ENCODE measurements at places on chromosomes 5 and 9.

- DNase-seq, result no peak
These were observed 197.4 kb upstream of the MAP3K1 start for GRCh38 chr5:56617998-56618397.

- no peak for DNase-seq
These were observed 86.0 kb downstream of the ANKRD33B start for GRCh38 chr5:10649666-10650380.

DNA sequence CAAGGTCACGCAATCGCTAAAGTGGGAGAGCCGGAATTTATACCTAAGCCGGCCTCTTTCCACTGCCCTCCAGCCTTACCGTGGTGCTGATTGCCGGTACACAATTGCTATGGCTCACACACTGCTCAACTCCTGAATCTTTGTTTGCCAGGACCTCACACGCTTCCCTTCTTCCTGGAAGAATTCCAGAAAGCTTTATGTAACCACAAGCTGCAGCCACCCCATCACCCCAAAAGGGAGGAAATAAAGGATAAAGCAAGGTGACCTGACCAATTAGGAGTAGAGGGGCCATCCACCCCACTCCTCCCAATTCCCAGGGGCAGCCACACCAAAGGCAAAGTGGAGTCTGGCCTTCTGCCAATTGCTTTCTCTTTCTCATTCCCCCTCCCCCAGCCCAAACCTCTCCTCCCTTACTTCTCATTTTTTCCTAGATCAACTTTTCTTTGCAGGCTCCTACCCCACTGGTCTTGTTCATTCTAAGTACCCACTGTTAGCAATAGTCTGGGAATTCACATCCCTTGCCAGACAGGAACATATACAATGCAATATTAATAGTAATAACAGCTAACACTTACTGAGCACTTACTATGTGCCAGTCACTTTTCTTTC, 18.0 kb upstream of the CDC23 start:
- DNase-seq, result no peak

GRCh38 chr5:74736759-74737158, 30.2 kb downstream of the GFM2 start:
- DNase-seq, result no peak

- no peak for DNase-seq
These were observed 19.9 kb downstream of the POU5F2 start for GRCh38 chr5:93721511-93721910.

GRCh38 chr5:169581580-169582227, 1.9 kb upstream of the SPDL1 start:
- peak; percentile 13 for DNase-seq

GRCh38 chr5:157188270-157188669, 7.6 kb downstream of the ITK start:
- no peak for DNase-seq

- DNase-seq, result no peak
These were observed 1.5 kb downstream of the CSF2 start for GRCh38 chr5:132074772-132075718.

DNA sequence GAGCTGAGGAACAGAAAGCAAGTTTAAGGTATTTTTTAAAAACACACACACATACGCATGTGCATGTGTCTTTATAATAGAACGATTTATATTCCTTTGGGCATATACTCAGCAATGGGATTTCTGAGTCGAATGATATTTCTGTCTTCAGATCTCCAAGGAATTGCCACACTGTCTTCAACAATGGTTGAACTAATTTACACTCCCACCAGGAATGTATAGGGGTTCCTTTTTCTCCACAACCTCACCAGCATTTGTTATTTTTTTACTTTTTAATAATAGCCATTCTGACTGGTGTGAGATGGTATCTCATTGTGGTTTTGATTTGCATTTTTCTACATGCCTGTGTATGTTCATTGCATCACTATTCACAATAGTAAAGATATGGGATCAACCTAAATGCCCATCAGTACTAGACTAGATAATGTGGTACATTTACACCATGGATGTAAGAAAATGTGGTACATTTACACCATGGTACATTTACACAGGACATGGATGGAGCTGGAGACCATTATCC, 60.3 kb upstream of the MAP3K1 start:
- no peak for DNase-seq

DNA sequence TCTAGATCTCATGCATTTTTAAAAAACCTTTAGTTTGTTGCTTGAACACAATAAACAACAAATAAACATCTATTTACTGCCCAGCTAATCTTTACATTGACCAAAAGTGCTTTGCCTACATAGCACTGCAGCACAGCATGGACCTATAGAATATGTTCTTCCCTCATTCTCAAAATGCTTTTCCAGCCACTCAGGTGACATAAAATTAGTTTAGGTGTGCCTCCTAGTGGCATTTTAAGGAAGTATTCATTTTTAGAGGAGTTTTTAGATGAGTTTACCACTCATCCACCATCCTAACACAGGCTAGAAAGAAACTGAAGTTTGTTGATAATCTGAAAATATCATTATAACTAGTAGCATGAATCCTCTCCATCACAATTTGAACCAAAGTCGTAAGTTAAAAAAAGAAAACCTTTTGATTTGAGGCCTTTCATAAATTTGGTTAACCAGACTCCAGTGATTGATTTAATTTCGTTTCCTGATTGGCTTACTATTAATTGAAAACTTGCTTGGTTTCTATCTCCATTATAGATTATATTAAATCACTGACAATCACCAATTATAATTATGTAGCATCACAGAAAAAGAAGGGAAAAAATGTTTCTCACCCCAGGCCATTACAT, 12.6 kb downstream of the PLGRKT start:
- DNase-seq, result peak; percentile 23

DNA sequence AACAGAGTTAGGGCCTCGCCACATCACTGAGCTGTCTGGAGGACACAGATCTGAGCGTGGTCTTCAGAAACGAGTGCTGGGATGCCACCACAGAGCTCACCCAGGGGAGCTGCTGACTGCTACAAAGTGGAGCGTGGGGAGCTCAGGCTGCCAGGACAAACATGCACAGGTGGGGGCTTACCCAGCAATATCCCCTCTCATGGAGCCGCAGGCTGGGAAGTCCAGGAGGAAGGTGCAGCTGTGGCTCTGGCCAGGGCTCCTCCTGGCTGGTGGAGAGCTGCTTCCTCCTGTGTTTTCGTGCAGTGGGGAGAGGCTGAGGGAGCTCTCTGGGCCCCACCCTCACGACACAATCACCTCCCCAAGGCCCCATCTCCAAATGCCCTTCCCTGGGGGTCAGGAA, 368.6 kb upstream of the IRX4 start:
- DNase-seq, result no peak

DNA sequence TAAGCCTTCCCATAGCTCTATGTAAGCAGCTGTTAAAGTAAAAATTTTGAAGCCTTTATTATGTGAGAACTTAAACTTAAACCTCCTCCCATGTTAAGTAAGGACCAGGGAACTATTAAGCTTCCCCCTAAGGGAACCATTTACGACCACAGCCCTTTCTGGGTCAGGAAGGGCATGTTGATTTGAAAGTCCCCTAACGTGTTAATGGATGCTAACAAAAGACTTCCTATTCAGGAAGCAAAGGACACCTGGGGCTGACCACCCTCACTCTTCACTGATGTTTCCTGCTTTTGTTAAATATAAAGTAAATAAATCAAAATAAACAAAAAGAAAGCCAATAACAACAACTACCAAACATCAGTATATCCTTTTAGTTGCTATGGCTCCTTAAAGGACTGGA, 170.6 kb upstream of the RFX3 start:
- no peak for DNase-seq

DNA sequence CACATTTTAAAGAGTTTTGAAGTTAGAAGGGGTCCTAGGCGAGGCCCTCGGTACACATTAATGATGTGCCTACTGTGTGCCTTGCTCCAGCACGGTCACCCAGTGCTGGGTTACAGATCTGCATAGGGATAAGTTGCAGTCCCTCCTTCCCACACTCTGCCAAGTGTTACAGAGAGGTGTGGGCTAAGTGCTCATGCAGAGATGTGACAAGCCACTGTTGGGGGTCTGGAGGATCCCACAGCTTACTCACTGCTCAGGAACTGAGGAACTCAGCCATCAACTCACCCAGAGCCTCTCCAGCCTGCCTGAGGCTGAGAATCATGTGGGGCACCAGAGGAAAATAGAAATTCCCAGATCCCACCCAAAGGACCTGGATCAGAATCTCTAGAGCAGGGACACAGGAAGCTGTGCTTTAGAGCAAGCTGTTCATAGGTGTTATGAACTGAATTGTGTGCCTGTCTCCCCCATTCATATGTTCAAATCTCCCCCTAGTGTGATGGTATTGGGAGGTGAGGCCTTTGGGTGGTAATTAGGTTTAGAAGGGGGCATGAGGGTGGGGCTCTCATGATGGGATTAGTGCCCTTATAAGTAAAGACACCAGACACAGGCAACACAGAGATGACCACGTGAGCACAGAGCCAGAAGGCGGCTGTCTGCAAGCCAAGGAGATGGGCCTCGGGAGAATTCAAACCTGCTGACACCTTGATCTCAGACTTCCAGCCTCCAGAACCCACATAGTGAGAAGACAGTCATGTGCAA, 164.1 kb downstream of the HSD17B3 start:
- DNase-seq, result no peak

DNA sequence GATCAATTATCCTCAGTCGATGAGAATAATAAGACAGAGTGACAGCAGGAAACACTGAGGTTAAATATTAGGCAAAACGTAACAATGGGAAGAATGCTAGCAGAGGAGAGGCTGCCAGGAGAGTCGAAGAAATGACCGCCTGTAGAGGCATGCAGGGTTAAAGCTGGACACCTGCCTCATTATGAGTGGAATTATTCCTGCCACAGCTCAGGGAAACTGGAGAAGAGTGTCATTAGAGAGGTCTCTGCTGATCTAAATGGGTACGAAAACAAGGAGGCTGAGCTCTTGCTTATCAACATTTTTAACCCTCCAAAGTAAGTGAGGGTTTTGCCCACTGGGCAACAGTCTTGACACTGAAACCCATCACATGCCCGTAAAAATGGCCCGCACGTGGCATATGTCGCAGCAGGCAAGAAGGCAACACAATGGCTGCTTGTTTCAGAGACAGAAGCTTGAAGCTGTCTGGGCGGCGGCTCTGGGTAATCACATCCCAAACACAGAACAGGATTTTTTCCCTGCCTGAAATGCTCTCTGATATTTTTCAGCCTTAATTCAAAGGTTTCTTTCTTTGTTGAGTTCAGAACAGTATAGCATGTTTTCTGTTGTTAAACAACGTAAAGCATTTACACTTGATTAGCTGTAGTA, 118.7 kb downstream of the MED27 start:
- no peak for DNase-seq

- no peak for DNase-seq
These were observed 36.4 kb downstream of the C6 start for GRCh38 chr5:41176952-41177351.

GRCh38 chr5:23613566-23613965, 106.2 kb downstream of the PRDM9 start:
- DNase-seq, result no peak

DNA sequence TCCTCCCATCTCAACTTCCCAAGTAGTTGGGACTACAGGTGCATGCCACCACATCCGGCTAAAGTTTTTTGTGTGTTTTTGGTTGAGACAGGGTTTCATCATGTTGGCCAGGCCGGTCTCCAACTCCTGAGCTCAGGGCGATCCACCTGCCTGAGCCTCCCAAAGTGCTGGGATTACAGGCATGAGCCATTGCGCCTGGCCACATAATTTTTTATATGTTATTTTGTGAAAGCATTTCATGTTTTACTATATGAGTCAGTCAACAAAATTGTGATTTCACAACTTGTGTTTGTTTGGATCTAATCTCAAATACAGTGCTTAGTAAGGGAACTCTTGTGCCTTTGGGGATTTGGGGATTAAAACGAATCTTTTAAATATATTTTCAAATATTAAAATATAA, 20.0 kb upstream of the FAM120AOS start:
- no peak for DNase-seq

DNA sequence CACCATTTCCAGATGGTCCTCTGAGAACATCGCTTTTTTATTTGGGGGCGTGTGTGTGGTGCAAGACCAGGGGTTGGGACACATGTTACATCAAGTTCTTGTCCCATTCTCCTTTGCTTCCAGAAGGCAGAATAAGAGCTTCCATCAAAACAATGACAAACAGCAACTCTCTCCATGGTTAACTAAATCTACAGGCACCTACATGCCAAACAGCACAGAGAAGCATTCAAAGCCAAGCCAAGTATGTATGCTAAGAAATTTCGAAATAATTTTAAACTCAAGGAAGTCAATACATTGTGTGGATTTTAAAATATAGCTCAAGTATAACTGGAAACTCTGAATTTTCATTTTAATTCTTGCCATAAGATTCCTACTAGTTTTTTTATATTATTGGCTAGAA, 105.6 kb downstream of the SEC61B start:
- DNase-seq, result no peak

DNA sequence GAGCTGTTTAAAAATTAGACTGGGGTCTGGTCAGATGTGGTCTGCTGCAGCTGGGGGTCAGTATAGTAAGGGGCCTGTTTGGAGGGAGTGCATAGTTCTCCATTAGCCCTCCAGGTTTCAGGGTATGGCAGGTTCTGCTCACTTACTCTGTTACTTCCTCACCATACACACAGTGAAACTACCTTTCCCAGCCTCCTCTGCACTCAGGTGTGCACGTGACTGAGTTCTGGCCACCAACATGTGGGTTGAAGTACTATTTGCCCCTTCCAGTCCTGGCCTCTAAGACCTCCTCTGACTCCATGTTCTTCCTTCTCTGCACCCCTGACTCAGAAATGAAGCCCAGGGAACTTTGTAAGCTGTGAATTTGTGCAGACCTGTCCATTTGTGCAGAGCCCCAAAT, 190.5 kb upstream of the CLINT1 start:
- DNase-seq, result no peak

GRCh38 chr9:128505414-128505765, 871 bp downstream of the GLE1 start:
- DNase-seq, result no peak

- DNase-seq, result no peak
These were observed 251.0 kb downstream of the LRRC70 start for GRCh38 chr5:62829604-62829986.

DNA sequence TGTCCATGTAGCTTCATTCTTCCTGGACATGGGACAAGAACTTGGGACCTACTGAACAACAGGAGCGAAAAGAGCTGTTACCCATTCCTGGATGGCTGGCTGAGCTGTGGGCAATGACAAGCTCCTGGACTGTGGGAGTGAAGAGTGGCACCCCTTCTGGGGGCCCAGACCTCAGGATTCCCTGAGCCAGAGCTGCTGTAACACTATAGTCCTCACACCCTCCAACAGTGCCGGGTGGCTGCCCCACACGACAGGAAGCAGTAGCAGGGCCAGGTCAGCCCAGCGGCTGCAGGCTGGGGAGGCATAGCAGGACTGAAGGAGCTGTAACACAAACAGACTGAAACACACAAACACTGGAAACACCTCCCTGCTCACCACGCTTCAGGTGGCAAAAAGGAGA, 169.7 kb upstream of the IRX2 start:
- no peak for DNase-seq

- DNase-seq, result no peak
These were observed 31.1 kb downstream of the EGFLAM start for GRCh38 chr5:38289457-38289856.

GRCh38 chr9:14993061-14993800, 83.0 kb upstream of the FREM1 start:
- DNase-seq, result peak; percentile 37
